Left renal pelvis (tissue), 4 donors: ENCODE measurements at places on chromosomes 2 and 18. TPM values are rescaled to one million over a fixed set of nuclear protein-coding genes. Genes with fewer than 3 reads are reported as not detected.

CYP26B1 gene
- 16.6 TPM for polyA plus RNA-seq

GPR39 gene
- 4.9 TPM for polyA plus RNA-seq

BUB1 gene
- polyA plus RNA-seq: 24.1 TPM

FNDC4 gene
- polyA plus RNA-seq: 7.0 TPM

DNA sequence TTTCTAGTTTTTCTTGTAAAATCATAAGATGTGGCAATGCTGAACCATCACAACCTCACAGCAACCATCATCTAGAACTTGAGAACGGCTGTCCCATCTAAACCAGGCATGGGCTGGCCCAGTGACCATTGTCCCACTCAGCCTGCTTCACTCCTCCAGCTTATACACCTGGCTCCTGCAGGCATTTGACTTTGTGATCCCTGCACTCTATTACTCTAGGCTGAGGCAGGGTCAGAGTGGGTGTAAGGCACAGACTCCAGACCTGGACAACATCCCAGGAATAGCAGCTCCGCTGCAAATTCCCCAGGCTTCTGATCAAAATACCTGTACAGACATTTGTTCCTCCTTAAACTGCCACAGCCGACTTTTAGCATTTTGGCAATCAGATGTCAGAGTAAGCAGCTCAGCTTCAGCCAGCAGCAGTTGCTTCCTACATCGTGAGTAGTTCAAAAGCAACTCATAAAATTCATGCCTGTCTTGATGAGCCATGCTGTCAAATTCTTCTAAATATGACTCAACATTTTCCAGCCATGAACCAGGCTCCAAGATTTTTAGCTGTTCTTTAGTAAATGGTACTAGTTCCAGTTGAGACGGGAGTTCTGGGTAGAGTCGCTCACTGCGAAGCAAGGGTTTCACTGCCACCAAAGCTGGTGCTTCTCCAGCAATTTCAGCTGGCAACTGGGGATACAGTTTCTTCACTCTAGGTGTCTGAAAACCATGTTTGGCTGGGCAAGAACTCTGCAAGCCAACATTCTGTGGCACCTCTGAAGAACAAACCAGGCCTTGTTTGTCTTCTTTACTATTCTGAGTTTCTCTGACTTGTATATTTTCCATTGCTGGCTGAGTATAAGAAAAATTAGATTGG lies 12.8 kb downstream of the EPG5 start:
- DNase-seq: no peak

DNA sequence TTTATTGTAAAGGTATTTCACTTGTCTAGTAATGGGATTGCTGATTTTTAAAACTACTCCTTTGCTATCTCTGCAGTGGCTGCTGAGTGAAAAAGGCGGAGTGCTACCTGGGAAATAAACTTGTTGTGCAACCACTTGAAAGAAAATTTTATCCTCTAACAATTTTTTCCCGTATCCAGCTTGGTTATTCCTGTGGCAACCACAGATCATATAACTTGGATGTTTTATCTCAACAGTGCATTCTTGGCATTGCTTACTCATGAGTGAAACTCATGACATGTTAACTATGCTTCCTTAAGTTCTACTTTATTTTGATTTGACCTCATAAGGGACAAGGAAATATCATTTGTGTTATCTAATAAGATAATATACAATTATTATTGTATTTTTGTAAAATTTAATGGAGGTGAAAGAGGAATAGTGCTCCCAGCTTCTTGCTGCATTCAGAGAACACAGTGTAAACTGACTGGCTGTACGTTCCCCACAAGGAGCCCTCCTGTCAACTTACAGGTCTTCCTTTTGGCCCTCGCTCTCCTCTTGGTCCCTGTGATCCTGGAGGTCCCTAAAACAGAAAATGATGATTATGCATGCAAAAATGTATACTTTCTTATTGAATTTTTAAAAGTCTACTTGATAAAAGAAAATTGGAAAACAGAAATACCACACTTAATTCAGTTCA lies 82.7 kb downstream of the COL5A2 start:
- no peak for DNase-seq

DNA sequence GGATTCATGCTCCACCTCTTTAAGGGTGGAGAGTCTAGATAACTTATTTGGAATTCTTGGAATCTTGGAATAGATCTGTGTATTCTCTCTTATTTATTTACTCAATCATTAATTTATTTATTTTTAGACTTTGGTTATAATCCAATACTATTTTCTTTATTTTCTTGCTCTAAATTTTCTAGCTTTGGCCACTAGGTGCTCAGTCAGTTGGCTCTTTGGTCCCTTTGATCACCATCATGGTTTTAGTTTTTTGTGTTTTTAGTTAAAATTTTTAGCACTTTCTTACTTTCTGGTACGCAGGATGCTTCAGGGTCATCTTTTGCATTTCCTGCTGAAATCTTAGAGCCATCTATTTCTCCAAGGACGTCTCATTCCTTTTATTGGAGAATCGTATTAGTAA lies 5.2 kb upstream of the PLEK start:
- no peak for DNase-seq

DNA sequence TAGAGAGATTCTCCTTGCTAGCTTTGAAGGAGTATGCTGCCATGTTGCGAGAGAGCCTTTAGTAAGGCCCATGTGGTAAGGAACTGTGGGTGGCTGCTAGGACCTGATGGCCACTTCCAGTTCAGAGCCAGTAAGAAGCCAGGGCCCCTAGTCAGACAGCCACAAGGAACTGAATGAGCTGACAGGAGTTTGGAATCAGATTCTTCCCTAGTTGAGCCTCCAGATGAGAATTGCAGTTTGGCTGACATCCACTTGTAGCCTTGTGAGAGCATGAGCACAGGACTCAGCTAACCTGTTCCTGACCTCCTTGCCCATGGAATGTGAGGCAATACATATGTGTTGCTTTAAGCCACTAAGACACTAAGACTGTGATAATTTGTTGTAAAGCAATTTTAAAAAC lies 1.2 kb upstream of the WDR7 start:
- DNase-seq: no peak

DNA sequence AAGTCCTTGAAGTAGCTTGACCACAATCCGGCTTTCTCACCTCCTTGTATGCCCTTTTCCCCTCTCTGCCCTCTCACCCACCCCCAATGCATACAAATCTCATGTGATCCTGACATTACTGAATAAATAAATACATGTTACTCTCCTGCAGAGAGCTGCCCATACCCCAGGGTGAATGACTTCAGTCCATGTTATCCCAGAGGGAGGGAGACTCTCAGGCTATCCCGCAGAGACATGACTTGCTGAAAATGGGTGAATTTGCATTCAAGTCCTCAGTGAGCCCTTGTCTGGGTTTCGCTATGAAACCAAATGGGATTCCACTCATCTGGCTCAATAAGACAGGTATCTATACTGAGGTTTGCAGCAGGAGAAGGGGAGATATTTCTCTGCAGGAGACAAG lies 168.5 kb downstream of the FHOD3 start:
- DNase-seq: no peak

- no peak for DNase-seq
Measured at GRCh38 chr2:231589656-231590055, 3.0 kb upstream of the TEX44 start.

GRCh38 chr18:60935041-60935910 lies 398.0 kb upstream of the CDH20 start:
- no peak for DNase-seq

GRCh38 chr2:182229297-182229696 lies 197.5 kb downstream of the PDE1A start:
- DNase-seq: no peak

DNA sequence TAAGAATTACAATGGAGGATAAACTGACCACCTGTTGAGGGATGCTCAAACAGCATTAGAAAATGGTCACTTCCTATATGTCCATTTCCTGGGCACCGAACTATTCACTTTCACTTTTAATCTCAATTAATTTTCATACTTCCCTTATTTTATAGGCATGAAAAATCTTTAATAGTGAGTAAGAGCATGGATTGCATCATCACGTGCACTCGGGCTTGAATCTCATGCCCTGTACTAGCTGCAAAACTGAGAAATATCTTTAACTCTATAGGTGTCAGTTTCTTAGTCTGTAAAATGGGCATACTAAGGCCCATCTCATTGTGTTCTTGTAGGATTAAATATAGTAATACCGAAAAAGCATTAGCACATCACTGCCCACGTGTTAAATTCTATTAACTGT lies 183.9 kb upstream of the FIGN start:
- no peak for DNase-seq
